ENCODE measurements at places on chromosomes 7 and 10.
A peak's percentile ranks its signal among the peaks of the same experiment; 100 is the strongest.

DNA sequence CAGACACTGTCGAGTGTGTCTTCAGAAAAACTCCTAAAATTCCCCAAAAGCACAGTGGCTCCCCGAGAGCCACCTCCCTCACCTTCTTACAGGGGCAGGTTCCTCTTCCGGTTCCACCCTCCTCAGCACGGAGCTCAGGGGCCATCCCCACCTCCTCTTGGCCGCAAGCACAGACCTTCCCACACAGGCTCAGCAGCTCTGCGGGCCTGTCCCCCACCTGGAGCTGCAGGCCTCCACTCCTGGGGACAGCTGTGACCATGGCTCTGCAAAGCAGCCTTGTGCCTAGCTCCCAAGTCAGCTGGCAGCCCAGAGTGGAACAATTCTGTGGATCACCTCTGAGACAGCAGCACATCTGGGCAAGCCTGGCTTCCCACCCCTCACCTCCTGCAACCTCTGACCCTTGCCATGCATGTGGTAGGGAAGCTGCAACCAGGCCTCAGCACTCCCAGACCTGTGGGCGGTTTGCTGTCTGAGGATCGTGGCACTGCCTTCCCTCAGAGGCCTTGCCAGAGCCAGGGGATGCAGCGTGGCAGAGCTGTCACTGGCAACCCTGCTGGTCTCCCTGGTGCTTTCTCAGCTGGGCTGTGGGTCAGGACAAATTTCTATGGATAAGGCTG, 79.7 kb downstream of the ALOX5 start:
- DNase-seq: no peak

DNA sequence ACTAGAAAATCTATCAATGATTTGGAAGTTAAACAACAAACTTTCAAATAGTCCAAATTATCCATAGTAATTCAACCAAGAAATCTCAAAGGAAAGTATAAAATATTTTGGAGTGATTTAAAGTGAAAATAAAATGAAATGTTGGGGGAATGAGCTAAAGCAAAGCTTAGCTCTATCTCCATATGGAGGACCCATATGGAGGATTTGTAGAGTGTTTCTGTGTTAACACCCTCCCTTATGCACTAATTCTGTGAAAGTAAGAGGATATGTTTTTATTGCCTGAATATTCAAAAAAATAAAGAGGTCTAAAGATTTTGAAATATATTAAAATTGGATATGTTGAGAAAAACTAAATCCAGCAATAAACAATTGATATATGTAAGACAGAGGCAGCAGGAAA, 31.6 kb downstream of the CDC14C start:
- DNase-seq: no peak

- no peak for DNase-seq
Measured at GRCh38 chr7:116340201-116340847, 130.0 kb downstream of the TES start.

DNA sequence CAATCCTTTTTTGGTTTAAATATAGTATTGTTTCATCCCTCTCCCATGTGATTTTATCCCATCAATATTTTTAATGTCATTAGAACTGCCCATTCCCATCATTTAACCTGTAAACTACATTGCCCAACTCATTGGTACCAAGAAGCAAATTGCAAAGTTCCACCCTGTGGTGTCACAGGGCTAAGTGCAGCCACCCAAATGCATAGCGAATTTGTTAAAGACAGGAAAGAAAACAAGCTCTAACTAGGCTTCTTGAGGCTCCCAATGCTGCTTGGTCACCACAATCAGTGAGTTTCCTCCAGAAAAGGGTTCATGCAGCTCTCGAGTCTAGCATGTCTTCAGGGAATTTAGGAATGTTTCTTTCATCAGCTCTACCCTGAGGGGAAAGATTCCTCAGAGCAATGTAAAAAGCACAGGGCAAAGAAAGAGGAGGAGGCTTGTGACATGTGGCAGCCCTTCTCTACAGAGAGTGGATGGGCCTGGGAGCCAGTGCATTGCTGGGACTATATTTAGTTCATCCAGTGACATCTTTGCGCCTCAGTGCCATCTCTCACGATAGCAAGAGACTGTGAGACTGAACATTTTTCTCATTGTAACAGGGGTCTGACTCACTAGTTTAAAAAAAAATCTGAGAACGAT, 58.1 kb downstream of the CAV1 start:
- DNase-seq: no peak

DNA sequence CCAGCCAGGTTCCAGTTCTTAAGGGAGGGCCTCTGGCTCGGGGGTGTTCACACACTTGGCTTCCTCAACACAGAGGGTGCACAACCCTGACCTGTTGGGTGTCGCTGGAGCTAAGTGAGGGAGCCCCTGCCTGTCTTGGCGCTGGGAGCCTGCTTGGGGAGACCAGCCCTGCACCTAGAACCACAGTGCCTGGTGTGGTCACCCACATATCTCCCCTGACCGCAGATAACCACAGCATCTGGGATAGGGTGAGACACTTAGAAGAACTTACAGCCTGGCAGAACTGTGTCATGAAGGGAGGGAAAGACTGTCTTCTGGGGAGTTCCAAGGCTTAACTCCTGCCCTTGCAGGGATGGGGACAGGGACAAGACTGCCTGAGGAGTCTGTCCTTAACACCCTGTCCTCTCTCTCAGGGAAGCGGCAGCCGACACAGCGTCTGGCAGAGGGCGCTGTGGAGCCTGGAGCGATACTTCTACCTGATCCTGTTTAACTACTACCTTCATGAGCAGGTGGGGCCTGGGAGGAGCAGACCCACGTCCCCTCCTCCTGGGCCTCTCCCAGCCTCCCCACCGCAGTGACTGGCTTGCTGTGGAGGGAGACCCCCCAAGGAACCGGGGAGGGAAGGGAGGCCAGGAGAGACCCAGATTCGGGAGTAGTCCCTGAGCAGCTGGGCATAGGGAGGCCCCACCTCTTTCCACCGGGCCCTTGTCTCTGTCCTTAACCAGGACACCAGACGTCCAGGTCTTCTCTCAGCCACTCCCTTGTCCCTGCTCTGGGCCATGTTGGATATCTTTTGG, 59.0 kb downstream of the PALD1 start:
- DNase-seq: no peak

GRCh38 chr10:100997360-100998182, 2.0 kb upstream of the LZTS2 start:
- DNase-seq: peak; percentile 88

DNA sequence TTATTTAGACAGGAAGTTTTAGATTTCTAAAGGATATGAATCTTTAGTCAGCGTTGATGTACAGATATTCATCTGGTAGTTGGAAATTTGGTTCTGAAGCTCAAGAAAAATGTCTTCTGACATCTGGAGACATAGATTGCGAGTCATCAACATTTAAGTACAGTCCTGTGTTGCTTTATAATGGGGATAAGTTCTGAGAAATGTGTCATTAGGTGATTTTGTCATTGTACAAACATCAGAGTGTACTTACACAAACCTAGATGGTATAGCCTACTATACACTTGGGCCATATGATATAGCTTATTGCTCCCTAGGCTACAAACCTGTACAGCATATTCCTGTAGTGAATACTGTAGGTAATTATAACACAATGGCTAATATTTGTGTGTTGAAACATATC, 49.6 kb upstream of the UBN2 start:
- peak; percentile 18 for DNase-seq

DNA sequence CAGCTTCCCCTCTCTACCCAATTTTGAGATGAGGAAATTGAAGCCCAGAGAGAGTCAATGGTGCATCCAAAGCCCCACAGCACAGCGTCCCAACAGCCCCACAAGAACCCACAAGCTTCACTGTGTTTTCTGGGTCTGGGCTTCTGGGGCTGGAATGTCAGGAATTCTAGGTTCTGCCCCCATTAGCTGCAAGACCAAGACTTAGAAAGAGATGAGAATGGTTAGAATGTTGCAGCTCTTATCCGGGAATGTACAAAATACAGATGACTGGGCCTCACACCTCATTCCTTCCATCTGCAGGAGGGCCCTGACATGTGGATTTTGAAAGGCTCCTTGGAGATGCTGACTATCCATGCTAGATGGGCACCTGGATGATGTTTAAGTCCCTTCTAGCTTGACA, 6.0 kb upstream of the SGPL1 start:
- no peak for DNase-seq

- no peak for DNase-seq
Measured at GRCh38 chr10:93465806-93466675, 16.1 kb downstream of the MYOF start.

DNA sequence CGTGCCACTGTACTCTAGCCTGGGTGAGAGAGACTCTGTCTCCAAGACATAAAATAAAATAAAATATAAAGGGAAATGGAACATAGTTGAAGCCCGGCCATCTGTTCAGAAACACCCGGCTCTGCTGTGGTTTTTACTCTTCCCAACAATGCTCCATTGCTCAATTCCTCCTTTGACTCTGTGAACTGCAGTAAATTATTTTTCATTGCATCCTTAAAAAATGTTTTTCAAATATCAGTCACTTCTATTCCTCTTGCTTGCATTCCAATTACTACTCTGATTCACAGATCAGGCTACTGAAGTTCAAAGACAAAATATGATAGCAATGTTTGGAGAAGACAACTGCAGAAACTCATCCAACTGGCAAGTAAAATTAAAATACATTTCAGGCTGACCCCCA, 983.0 kb downstream of the SORCS1 start:
- no peak for DNase-seq

- DNase-seq: no peak
Measured at GRCh38 chr10:124181656-124182055, 88.3 kb upstream of the CHST15 start.

DNA sequence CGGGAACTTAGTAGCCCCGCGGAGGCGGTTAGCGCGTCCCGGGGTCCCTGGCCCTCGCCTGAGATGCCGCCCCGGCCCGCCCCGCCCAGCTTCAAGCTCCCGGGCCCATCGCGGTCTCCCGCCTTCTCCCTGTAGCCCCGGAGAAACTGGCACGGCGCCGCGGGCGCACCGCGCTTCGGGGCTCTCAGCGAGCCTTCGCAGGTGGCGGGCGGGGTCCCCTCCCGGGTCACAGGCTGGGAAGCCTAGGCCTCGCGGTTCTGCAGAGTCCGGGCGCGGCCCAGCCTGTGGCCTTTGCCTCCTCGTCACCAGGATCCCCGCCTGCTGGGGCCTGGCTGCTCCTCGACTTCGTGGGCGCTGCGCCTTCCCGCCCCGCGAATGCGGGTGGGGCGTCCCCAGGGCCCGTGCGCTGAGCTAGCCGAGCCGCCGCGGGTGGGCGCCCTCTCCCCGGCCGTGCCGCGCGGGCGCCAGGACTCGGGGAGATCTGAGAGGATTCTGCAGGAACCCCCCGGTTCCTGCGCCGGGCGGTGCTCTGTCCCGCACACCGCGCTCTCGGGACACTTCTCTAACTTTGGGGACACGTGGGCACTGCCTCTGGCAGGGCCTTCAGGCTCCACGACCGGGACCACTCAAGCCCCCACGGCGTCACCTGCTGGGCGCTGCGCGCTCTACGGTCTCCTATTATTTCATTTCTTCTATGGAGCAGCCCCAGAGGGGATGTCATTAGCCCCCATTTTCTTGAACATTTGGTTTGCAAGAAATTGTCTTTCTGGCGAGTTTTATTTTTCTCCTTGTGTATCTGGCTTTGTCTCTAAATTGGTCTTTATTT, 682 bp upstream of the RGS10 start:
- DNase-seq: peak; percentile 63

- DNase-seq: no peak
Measured at GRCh38 chr10:119303886-119304285, 96.5 kb downstream of the GRK5 start.

DNA sequence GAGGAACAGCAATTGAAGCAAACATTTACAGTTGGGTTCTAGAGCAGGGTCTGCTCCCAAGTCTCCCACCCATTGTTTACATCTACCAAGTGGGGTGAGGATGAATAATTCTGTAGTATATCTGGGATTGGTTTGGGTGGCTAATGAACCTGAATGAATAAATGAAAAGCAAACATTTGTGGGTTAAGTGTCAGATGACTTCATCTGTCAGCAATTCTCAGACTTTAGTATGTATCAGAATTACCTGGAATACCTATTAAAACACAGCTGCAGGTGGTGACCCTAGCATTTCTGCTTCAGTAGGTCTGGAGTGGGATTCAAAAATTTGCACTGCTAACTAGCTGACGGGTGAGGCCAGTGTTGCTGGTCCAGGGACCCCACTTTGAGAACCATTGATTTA, 18.0 kb upstream of the NPVF start:
- no peak for DNase-seq

- no peak for DNase-seq
Measured at GRCh38 chr7:130293521-130293920, 560 bp downstream of the CPA4 start.

DNA sequence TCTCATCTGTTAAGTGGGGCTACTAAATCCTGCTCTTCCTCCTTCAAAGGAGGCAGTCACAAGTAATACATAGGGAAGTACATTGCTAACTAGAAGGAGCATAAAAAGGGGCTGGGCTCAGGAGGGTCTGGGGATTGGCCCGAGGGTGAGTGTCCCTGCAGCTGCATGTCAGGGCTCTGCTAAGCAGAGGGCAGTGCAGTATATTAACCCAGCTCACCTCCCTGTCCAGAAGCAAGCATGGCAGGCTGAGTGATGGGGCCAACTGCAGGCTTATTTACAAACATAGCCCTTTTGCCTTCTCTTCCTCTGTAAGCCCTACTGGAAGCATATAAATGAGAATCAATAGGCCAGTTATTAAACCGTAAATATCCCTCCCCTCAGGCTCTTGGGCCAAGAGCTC, 143.2 kb upstream of the PCBD1 start:
- no peak for DNase-seq

GRCh38 chr10:49407552-49408137, 11.8 kb upstream of the DRGX start:
- peak; percentile 66 for DNase-seq

- no peak for DNase-seq
Measured at GRCh38 chr7:913736-914520, 37.6 kb downstream of the GET4 start.

DNA sequence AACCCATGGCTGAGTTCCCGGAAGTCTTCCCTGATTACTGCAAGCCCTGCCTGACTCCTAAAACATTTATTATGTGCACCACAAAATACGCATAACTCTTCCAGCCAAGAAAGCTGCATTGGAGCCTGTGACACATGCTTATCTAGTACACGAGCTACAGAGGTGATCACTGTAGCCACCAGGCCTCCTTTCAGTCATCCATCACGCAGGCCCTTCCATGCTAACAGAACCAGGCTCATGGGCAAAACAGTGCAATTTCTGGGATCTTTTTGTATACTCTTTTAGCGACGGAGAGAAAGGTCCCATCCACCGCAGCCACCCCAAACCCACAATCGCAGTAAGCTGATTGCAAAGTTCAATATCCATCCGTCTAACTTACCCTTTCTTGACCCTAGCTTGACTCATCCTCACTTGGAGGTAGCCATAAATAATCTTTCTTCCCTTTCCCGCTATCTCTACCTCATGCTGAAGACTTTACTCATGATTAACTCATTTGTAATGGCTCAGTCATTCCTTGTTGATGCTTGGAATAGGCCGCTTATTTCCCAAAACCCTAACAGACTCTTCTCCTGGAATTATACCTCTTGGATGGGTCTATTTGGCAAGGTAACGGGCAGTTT, 1203.5 kb downstream of the TYW1 start:
- no peak for DNase-seq

DNA sequence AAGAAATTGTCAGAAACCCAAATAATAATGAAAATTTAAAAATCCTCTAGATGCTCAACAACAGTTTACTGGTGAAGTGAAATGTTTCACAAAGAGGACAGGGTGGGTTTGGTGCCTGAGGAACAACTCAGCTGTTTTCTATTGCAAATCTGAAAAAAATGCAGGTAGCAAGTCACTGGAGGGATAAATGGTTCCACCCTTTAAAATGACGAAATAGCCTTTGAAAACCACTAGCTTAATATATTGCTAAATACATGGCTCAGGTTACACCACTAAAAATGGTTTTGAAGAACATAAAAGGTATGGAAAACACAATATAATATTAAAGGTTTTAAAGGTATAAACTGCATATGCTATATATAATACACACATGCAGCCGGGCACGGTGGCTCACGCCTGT, 69.5 kb downstream of the LMBR1 start:
- no peak for DNase-seq

- no peak for DNase-seq
Measured at GRCh38 chr10:60962946-60963345, 19.0 kb upstream of the RHOBTB1 start.

Measured in hematopoietic multipotent progenitor cell treated with erythropoietin and hydrocortisone succinate and interleukin-3 and kit ligand, for 17 days (in vitro differentiated cells).